IPS-NIHi11 (cell line): ENCODE measurements at places on chromosomes 16 and 17.

DNA sequence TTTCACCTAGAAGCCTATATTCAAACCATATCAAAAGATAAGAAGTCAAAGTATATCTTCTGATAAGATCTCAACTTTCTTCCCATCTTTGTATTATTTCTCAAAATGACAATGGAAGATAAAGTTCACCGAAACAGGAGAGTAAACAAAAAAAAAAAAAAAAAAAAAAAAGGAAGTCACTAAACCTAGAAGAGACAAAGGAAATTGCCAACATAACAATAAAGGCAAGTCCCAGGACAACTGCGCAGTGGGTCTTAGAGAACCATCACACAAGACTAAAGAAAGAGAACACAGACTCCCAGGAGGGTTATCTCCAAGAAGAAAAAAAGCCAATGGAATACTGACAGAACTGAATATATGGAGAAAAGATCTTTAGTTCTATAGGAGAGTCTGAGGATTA is 65.7 kb downstream of the SMURF2 start:
- DNase-seq = no peak

- no peak for DNase-seq
Measured at GRCh38 chr16:4859190-4859899, 12.1 kb downstream of the UBN1 start.

- no peak for DNase-seq
Measured at GRCh38 chr17:81126281-81127132, 38.8 kb upstream of the PVALEF start.

GRCh38 chr17:33366960-33367359 is 73.9 kb upstream of the ASIC2 start:
- DNase-seq = no peak

- DNase-seq = peak; percentile 85
Measured at GRCh38 chr17:47789611-47790561, 31.7 kb downstream of the OSBPL7 start.

DNA sequence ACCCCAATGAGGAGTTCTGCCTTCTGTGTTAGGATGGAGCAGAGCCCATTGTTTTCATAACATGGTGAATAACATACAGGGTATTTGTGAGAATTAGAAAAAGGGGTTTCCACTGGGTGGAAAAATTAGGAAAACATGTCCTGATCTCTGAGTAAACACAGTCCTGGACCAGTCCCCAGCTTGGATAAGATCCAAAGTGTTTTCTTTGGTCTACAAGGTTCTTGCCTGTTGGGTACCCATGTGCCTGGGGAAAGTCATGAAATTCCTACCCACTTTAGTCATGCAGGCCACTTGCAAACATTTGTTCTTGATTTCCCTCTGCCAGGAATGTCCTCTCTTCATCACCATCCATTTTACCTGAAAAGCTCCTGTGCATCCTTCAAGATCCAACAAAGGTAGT is 164.8 kb upstream of the DYNLRB2 start:
- DNase-seq = no peak

DNA sequence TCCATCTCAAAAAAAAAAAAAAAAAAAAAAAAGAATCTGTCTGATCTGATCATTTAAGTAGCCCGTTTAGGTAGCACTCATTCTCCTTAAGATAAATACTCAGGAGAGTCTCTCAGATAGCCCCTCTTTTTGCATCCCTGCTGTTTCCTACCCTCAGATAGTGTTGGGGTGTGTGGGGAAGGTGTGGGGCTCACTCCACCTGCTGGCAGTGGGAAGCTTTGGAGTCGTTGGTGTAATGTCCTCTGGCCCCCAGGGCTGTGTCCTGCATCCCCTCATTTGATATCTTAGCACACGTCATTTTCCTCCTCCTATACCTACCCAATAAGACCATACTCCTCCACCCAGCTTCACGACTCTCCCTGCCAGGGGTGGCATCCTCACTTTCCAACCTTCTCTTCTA is 20.5 kb upstream of the MYH10 start:
- no peak for DNase-seq

DNA sequence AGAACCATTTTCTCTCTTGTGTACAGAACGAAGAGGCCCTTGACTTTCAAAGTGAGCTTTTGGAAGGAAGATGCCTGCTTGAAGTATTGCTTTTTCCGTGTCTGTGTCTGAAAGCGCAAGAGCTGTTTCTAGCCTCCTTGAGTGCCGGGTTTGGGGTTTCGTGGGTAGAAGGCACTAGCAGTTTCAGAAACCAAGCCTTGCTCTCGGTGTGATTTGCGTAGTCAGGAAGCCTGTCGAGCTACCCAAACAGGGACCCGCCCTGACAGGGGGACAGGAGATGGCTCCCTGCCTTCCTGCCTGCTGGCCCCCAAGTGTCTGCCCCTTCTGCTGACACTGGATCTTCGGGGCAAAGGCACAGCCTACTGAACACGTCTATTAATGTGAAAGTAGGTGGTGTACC is 322.0 kb downstream of the MAF start:
- DNase-seq = no peak

GRCh38 chr17:18185832-18186626 is 2.4 kb downstream of the ALKBH5 start:
- no peak for DNase-seq

- peak; percentile 56 for DNase-seq
Measured at GRCh38 chr17:46894476-46895151, 28.3 kb upstream of the GOSR2 start.

GRCh38 chr17:66542129-66542966 is 239.9 kb downstream of the PRKCA start:
- no peak for DNase-seq

- DNase-seq = no peak
Measured at GRCh38 chr16:3904875-3905274, 24.4 kb upstream of the CREBBP start.

- no peak for DNase-seq
Measured at GRCh38 chr16:10282367-10282766, 100.1 kb upstream of the GRIN2A start.

DNA sequence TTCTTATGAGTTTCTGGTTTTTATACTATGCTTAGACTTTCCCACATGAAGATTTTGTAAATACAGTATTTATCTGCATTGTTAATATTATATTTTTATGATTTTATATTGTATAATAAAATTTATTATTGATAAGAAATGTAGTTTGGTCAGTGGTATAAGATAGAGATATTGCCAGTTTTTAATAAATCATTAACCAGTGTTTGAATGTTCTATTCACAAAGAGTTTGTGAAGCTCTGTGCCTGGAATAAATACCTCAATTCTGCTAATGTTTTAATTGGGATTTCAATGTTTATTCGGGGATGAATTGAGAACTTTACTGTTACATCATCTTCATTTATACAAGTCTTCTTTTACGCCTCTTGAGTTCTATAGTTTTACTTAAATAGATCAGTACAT is 16.9 kb downstream of the COX10 start:
- DNase-seq = no peak

GRCh38 chr17:6684881-6685767 is 28.0 kb downstream of the SLC13A5 start:
- no peak for DNase-seq

DNA sequence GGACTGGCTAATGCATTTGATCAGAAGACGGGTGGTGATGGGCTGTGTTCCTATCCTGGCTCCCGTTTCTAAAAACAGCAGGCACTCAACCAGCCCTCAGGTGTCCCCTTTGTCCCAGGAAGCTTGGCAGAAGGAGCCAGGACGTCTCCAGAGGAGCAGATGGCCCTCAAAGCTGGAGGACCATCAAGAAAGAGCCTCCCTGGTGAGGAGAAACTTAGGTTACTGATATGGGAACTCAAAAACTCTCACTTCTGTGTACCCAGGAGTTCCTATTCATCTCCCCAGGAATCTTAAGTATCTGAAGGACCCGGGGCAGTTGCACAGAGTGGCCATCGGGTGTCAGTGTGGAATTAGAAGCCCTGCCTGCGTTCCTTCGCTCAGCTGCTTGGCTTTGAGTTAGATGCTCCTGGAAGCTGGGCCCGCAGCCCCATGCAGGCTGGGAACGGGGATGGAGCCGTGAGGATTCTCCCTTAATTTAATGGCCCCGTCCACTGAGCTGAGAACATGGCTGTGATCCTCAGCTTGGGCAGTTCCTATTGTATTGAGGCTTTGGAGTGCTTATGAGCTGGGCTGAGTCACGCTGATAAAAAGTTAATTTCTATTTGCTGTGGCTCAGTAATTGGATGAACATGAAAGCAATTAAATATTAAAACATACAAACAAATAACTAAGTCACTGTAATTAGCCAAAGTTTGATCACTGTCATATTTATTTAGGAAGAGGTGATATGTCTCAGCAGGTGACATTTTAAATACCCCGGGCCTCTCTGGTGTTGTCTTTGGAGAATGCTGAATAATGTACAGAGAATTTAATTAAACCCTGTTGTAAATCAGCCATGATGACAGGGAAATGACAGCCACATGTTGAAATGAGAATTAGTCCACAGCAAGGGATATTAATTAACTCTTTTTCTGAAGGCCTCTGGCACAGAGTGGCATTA is 402.1 kb downstream of the SEC14L1 start:
- DNase-seq = peak; percentile 83

DNA sequence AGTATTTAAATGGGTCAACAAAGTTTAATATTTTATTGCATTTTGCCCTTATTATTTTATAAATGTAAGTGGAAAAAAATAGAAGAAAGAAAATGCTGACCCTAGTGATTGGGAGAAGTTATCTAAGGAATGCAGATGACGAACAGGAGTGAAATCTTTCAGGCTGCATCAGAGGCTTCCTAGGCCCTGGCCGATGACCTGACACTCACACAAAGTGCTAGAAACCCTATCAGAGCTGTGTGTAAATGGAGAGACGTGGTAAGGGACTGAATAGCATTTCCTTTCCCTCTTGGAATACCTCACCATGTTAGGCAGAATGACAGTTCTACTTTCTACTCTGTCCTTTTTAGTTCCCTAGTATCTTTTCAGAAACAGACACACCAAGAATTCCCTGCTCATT is 44.9 kb upstream of the CNEP1R1 start:
- no peak for DNase-seq

DNA sequence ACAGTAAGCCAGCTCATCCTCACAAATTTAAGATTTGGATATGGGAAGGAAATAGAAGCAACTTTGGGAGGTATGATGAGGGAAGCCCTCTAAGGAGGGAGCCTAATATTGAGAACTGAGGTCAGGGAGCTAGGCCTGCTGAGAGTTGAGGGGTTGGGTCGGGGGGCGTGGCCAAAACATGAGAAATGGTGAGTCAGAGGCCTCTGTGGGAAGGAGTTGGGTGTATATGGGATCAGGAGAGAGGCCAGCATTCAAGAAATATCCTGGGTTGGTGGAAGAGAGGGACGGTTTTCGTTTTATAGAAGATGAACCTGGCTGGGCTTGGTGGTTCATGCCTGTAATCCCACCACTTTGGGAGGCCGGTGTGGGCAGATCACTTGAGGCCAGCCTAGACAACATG is 48.4 kb downstream of the CLEC16A start:
- peak; percentile 59 for DNase-seq

- DNase-seq = no peak
Measured at GRCh38 chr17:62062944-62063343, 2.1 kb downstream of the MED13 start.

GRCh38 chr16:70417661-70418060 is 21.2 kb downstream of the ST3GAL2 start:
- no peak for DNase-seq

- no peak for DNase-seq
Measured at GRCh38 chr17:4584917-4585637, 748 bp downstream of the SMTNL2 start.

GRCh38 chr17:29911641-29912177 is 18.3 kb downstream of the SSH2 start:
- no peak for DNase-seq

- DNase-seq = no peak
Measured at GRCh38 chr17:67469208-67469980, 92.3 kb downstream of the PITPNC1 start.

GRCh38 chr17:39709998-39710964 is 10.4 kb downstream of the ERBB2 start:
- DNase-seq = no peak

GRCh38 chr16:35506018-35506897 is 2046.8 kb downstream of the TP53TG3F start:
- DNase-seq = peak; percentile 47

GRCh38 chr17:82324566-82325285 is 7.3 kb upstream of the CD7 start:
- DNase-seq = no peak

- no peak for DNase-seq
Measured at GRCh38 chr17:70078549-70078948, 3.5 kb downstream of the KCNJ16 start.

DNA sequence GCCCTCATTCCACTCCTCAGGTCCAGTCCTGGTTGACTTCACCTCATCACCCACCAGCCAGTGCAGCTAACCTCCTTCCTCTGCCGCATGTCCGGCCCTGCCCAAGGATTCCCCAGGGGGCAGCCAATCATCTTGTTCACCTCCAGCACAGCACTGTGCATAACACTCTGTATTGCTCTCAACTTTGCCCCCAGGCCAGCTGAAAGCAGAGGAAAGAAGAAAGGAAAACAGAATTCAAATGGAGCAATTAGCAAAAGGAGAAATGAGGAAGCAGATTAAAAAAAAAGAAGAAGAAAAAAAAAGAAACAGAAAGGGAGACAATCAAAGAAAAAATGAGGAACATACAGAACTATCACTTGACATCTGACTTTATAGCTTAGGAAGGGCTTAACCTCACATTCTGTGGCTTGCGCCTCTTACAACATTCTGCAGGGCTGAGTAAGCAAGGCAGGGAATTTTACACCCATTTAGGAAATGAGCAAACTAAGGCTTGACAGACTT is 26.1 kb downstream of the GAS7 start:
- DNase-seq = no peak

DNA sequence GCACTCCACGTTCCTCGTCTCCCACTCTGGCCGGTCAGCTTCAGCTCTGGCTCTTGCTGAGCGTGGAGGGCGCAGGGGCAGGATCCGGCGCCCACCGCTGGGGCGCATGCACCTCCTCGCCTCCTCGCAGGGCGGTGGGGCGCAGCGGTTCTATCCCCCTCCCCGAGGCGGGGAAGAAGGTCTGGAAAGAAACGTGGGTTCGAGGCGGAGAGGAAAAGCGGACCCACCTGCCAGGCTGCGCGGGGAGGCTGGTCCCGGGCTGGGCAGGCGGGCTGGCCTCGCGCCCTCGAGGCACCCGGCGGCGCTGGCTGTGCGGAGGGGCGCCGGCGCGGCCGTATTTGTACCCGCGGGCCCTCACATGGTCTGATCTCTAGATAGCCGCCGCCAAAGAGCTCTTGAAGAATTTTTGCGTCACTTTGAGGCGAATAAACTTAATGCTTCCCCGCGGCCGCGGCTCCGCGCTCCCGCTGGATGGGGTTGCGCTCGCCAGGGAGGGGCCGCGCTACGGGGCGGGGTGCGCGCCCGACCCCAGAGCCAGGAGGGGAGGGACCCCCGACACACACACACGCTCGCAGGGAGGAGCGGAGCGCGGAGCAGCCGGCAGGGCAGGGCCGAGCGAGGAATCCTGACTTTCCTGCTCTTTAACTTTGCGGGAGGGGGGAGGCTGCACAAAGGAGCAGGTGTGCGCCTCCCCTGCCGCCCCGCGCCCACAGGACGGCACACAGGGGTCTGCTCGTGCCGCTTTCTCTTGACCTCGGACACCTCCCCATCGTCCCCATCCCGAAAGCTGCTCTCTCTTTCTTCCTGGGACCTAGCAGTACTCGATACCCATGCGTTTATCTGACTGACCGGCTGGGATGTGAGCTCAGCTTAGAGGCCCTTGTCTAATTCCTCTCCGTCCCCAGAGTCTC is at the start of gene SLC6A4:
Gene SLC6A4 (minus strand): TSS at position 312 of the 911 bp plus-strand sequence. CDS start 13,739 bp downstream, outside the sequence.
- peak; percentile 73 for DNase-seq
